ENCODE measurements at places on chromosomes 4 and X. TPM values are rescaled to one million over a fixed set of nuclear protein-coding genes. Genes with fewer than 3 reads are reported as not detected.

The FAM149A gene
- 16.6 TPM for total RNA-seq

GRCh38 chr4:176981551-176981950, 188.8 kb upstream of the VEGFC start:
- H3K4me1 ChIP-seq: no peaks in the 10 kb centered on the region
- no peak overlapping the region for H3K4me3 ChIP-seq
- no peak overlapping the region for H3K27ac ChIP-seq
- no peak for DNase-seq
- H3K36me3 ChIP-seq: no peaks in the 10 kb centered on the region

GRCh38 chr4:133146574-133147241, 2.4 kb upstream of the PCDH10 start:
- H3K27ac ChIP-seq: no peak overlapping the region
- H3K36me3 ChIP-seq: no peaks in the 10 kb centered on the region
- H3K4me3 ChIP-seq: no peak overlapping the region
- H3K27me3 ChIP-seq: peaks cover 39% of the 10 kb centered on the region
- DNase-seq: no peak
- no peaks in the 10 kb centered on the region for H3K4me1 ChIP-seq

- H3K4me1 ChIP-seq: no peaks in the 10 kb centered on the region
- H3K27me3 ChIP-seq: no peaks in the 10 kb centered on the region
- DNase-seq: no peak
- H3K27ac ChIP-seq: no peak overlapping the region
Observed at GRCh38 chrX:50913520-50913919, 3.0 kb downstream of the BMP15 start.

DNA sequence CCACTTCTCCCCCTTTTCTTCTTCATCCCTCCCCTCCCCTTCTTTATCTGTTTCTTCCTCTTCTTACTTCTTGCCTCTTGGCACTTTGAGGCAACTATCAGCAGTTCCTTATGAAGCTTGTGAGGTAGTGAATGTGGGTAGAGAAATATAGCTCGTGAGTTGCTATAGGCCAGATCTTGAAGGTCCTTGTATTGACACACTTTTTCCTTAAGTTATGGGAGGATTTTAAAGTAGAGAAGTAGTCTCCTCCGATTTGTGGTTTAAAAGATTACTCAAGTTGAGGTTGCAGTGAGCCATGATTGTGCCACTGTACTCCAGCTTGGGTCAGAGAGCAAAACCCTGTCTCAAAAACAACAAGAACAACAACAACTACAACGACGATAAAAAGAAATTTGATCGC, 3.4 kb upstream of the RRAGB start:
- no peaks in the 10 kb centered on the region for H3K4me1 ChIP-seq
- H3K27me3 ChIP-seq: no peaks in the 10 kb centered on the region
- no peak overlapping the region for H3K27ac ChIP-seq
- H3K36me3 ChIP-seq: no peaks in the 10 kb centered on the region

- no peak overlapping the region for H3K4me3 ChIP-seq
- H3K27ac ChIP-seq: no peak overlapping the region
- no peak for DNase-seq
- H3K36me3 ChIP-seq: no peaks in the 10 kb centered on the region
Observed at GRCh38 chr4:625631-626161, 323 bp downstream of the PDE6B start.

The GAGE13 gene
- not detected for total RNA-seq

DNA sequence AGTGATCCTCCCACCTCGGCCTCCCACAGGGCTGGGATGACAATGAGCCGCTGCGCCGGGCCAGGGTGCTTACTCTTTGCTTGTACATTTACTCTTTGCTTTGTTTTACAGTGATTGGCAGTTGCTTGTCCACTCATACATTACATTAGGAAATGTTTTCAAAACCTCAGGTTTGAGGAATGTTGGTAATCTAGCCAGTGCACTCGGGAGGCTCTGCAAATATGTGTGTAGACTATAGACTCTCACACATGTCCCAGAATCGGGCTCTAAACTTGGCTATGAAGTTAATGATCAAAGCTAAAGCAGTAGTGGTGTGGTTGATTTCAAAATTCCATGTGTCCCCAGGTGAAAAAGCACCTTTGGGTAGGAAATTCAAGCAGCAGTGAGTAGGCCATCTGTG, 20.5 kb downstream of the TRMT44 start:
- DNase-seq: no peak
- H3K4me3 ChIP-seq: no peak overlapping the region
- H3K27me3 ChIP-seq: no peaks in the 10 kb centered on the region

GRCh38 chr4:32129967-32130366, 1409.8 kb downstream of the PCDH7 start:
- H3K4me3 ChIP-seq: no peak overlapping the region
- no peaks in the 10 kb centered on the region for H3K4me1 ChIP-seq
- no peak for DNase-seq
- no peak overlapping the region for H3K27ac ChIP-seq
- H3K27me3 ChIP-seq: no peaks in the 10 kb centered on the region
- H3K36me3 ChIP-seq: no peaks in the 10 kb centered on the region

- H3K4me1 ChIP-seq: no peaks in the 10 kb centered on the region
- H3K27ac ChIP-seq: no peak overlapping the region
- H3K27me3 ChIP-seq: peaks cover 51% of the 10 kb centered on the region
- no peak for DNase-seq
- H3K36me3 ChIP-seq: no peaks in the 10 kb centered on the region
- no peak overlapping the region for H3K4me3 ChIP-seq
Observed at GRCh38 chr4:110609044-110609750, 13.7 kb downstream of the PITX2 start.

The LINC00632 gene
- 27.3 TPM for total RNA-seq

GRCh38 chr4:56626963-56627362, 54.1 kb downstream of the HOPX start:
- no peak overlapping the region for H3K4me3 ChIP-seq
- H3K27me3 ChIP-seq: no peaks in the 10 kb centered on the region
- H3K27ac ChIP-seq: no peak overlapping the region
- no peaks in the 10 kb centered on the region for H3K4me1 ChIP-seq
- no peak for DNase-seq

The SLC38A5 gene
- 89.3 TPM for total RNA-seq

DNA sequence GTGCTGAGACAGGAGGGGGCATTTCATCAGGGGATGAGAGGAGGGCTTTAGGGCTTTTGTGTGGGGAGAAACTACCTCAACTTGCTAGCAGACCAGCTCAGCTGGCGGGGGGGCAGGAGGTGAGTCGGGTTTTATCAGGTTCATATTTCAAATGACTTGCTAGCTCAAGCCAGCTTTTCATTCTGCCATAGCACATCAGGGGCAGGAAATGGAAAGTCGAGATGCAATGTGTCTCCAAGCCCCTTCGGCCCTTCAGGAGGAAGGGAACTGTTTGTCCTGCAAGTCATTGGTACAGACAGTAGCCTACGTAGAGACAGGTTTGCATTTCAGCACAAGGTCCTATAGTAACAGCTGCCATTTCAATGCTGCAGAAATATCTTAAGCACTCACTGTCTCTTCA, 194.1 kb downstream of the PTTG2 start:
- no peak overlapping the region for H3K4me3 ChIP-seq
- no peak for DNase-seq
- H3K36me3 ChIP-seq: no peaks in the 10 kb centered on the region
- no peaks in the 10 kb centered on the region for H3K27me3 ChIP-seq

- no peaks in the 10 kb centered on the region for H3K27me3 ChIP-seq
- no peaks in the 10 kb centered on the region for H3K4me1 ChIP-seq
- DNase-seq: no peak
- no peak overlapping the region for H3K4me3 ChIP-seq
Observed at GRCh38 chr4:11743976-11744375, 315.3 kb upstream of the HS3ST1 start.

DNA sequence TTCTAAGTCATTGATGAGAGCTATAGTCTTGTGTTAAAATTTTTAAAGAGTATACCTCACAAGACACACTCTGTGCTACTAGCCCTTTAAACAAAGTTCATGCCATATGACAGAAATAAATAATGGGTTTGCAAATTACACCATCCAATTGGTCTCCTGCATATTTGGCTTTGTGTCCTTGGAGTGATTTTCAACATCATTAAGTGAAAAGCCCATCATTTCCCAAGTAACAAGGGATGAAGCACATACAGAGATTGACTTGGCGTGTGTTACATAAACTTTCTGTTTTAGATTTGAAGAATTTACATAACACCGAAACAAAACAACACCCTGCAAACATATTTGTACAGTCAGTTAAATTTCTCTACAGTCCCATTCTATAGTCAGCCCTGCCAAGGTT, 216.9 kb upstream of the NEIL3 start:
- DNase-seq: no peak
- H3K4me1 ChIP-seq: no peaks in the 10 kb centered on the region
- H3K27me3 ChIP-seq: no peaks in the 10 kb centered on the region
- no peaks in the 10 kb centered on the region for H3K36me3 ChIP-seq
